ENCODE measurements at places on chromosomes 16 and 17.

DNA sequence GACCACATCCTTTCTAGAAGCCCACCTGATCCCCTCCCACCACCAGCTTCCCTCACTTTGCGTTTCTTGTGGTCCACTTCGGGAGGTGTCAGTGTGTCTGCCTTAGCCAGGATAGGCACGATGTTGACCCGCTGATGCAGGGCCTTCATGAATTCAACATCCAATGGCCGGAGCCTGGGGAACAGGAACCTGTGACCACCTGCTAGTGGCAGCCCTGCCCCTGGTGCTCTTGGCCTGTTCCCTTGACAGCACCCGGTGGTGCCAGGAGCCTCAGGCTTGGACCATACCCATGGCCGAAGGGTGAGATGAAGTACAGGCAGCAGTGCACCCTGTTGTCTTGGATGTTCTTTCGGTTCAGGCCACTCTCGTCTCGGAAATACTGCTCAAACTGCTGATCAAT is 7.2 kb upstream of the MTMR4 start:
- DNase-seq, result no peak

DNA sequence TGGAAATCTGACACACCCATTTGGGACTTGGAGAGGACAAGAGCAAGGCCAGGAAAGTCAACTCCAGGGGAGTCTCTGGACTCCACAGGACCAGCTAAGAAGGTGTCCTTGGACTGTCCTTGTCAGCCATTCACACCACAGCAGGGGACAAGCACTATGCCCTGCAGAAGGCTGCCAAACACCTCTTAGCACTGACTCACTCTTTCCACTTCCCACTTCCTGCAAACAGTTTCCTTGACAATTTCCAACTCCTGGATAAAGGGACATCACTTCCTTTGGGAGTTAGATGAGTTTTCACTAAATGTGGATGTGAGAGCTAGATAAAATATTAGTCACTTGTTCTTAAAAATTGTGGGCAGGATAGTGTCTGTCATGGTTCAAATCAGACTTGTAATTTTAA is 37.8 kb upstream of the BCAR1 start:
- no peak for DNase-seq

- no peak for DNase-seq
Measured at GRCh38 chr17:44837196-44837595, 7.1 kb upstream of the GJC1 start.

DNA sequence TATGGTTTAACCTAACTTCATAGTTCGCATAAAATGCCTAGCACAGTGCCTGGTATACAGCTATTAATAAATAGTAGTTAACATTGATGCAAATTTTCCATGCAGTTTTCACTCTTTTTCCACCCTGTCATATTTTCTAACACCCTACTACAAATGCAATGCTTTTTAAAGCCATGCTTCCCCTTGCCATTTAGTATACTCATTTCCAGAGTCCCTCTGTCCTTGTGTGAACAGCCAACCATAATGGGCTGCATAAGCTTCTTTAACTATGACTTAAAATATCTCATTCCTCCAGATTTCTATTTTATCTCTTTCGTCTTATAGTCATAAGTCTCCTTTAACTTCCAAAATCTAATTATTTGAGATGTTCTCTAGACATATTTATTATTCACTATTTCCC is 284.1 kb downstream of the GRIN2A start:
- DNase-seq, result no peak

DNA sequence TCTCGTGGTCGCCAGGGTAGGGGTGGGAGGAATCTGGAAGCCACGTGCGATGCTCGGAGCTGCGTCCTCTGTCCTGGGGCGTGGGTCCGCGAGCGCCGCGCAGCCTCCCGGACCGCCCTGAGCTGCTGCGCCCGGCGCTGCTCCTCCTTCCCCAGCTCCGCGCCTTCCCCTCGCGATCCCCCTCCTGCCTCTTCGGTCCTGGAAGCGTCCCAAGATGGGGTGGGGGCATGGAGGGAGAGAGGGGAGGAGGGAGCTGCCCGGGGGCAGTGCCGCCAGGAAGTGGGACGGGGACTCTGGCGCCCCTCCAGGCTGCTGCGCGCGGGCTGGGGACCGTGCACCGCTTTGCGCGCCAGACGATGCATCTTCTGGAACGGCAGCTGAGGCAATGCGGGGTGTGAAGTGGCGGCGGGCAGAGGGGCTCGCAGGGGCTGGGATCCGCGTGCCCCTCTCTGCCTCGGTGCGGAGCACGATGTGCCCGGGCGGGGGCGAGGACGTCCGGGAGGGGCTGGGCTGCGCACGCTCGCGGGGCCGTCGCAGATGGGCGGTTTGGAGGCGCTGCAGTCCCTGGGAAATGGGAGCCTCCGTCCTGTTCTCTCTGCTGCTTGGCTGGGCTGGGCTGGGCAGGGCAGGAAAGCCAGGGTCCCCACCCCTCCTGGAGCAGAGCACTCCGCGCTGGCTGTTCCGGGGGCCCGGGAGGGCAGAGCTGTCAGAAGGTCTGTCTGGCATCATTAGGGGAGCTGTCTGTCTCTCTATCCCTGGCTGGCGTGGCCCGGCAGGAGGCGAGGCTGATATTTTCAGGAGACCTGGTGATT is 388.0 kb downstream of the SEC14L1 start:
- peak; percentile 84 for DNase-seq

DNA sequence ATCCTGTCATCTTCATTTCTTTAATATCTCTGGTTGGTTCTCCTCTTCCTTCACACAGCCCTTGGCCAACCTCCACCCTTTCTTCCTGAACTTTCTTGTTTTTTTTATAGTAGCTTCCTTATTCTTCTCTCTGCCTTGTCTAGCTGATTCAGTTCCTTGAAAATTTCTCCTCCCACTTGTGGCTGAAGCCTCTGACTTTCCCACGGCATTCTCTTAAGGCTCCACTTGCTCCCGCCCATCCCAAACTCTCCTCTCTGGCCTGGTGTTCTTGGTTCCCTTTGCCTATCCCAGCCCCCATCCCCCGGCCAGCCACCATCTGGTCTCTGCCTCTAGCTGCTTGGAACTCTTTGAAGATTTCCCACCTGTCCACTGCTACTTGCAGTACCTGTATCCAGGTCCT is 29.1 kb downstream of the NLRP1 start:
- DNase-seq, result peak; percentile 5

DNA sequence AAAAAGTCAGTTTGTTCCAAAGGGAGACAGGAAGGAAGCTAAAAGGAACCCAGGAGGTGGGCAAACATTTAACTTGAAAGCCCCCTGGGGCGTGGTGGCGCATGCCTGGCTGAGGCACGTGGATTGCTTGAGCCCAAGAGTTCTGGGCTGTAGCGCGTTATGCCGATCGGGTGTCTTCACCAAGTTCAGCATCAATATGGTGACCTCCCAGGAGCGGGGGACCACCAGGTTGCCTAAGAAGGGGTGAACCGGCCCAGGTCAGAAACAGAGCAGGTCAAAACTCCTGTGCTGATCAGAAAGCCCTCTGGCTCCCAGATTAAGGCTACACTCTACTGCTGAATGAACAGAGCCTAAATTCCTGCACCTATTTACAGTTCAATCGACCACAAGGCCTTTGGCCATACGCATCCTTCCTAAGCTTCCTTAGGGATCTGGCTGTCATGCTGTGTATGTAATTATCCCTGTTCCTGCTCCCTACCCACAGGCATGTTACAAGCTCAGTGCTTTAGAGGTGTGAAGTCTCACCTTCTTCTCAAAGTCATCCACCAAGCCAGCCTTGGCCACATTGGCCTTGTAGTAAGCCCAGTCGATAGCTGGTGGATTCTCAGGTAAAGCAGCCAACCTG is 5.0 kb downstream of the ATP5PD start:
- no peak for DNase-seq

GRCh38 chr16:78607465-78607864 is 508.0 kb downstream of the WWOX start:
- no peak for DNase-seq

- peak; percentile 39 for DNase-seq
Measured at GRCh38 chr17:8746501-8747236, 2.0 kb upstream of the CCDC42 start.

GRCh38 chr17:35018814-35019213 is 38.5 kb downstream of the LIG3 start:
- no peak for DNase-seq

- DNase-seq, result no peak
Measured at GRCh38 chr17:28492352-28493310, 13.5 kb upstream of the FOXN1 start.

GRCh38 chr17:36743130-36743529 is 141.7 kb downstream of the MRM1 start:
- DNase-seq, result no peak

DNA sequence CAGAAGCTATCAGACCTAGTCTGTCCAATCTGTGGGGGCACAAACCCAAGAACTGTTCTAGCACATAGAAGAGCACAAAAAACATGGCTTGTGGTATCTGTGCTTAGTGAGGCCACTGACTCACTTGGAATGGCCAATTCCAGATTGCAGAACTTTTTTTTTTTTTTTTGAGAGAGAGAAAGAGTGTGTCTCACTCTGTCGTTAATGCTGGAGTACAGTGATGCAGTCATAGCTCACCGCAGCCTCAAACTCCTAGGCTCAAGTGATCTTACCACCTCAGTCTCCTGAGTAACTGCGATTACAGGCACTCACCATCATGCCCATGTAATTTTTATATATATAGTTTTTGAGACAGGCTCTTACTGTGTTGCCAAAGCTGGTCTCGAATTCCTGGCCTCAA is 77.2 kb upstream of the CLEC3A start:
- DNase-seq, result no peak
